ENCODE measurements at places on chromosomes 1 and 21. TPM values are rescaled to one million over a fixed set of nuclear protein-coding genes. Genes with fewer than 3 reads are reported as not detected.

CAMK2N1 gene
- 17.8 TPM for total RNA-seq

PRR9 gene
- total RNA-seq = not detected

RAB7B gene
- total RNA-seq = 0.13 TPM

TBX15 gene
- under 0.01 TPM for total RNA-seq

PLA2G2C gene
- not detected for total RNA-seq

LHX8 gene
- not detected for total RNA-seq

CHIA gene
- not detected for total RNA-seq

KCNK1 gene
- total RNA-seq = not detected

RIMKLA gene
- total RNA-seq = under 0.01 TPM

RXRG gene
- total RNA-seq = not detected

SLFNL1 gene
- total RNA-seq = 0.27 TPM

S100A12 gene
- not detected for total RNA-seq

ASCL5 gene
- total RNA-seq = not detected

TDRD10 gene
- total RNA-seq = 2.9 TPM

NTPCR gene
- total RNA-seq = 16.1 TPM

BRDT gene
- total RNA-seq = not detected

SEMA4A gene
- 1.0 TPM for total RNA-seq

THEM5 gene
- total RNA-seq = not detected

NBPF4 gene
- not detected for total RNA-seq

Measured in thoracic aorta endothelial cell (primary cell).